ENCODE measurements at places on chromosomes 3 and 15. TPM values are rescaled to one million over a fixed set of nuclear protein-coding genes. Genes with fewer than 3 reads are reported as not detected.

DNA sequence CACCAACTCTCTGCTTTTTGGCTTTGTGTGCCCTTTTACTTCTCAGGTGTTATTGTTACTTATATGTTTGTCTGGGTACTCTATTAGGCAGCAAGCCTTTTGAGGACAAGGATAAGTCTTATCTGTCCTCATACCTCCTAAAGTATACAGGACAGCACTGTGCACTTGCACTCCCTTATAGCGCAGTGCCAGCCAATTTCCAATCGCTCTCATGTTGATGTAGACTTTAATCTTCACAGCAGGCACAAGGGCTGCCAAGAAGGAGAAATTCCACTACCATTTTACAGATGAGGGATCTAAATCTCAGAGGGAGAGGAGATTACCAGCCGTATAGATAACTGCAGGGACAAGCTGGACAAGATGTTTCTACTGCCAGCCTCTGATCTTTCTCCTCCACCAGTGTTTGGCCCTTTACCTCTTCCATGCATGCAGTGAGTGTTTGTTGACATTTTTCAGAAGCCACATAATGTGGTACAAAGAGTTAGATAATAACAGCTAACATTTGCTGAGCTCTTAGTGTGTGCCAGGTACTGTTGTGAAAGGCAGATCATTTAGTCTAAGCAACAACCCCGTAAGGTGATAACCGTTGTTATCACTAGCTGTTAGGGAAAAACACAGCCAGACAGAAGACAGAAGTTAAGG, 30.1 kb downstream of the SST start:
- no peaks in the 10 kb centered on the region for H3K27me3 ChIP-seq
- DNase-seq, result no peak
- H3K27ac ChIP-seq, result no peak overlapping the region

DNA sequence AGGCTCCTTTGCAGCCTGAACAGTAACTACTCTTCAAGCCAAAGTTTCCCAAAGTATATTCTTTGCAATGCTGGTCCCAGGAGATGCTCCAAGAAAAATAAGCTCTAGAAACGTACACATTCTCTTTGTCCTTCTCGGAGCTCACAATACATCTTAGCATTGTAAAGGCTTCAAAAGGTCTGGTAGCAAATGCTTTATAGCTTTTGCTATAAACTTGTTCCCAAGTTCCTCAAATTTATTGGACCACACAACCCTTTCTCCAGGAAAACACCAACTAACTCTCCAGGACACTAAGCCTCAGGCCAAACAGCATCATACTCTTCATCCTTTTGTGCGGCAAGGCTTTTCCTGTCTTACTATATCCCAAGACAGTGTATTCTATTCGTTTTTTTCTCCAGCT, 455.6 kb upstream of the PROK2 start:
- no peaks in the 10 kb centered on the region for H3K36me3 ChIP-seq
- H3K27me3 ChIP-seq, result no peaks in the 10 kb centered on the region
- no peaks in the 10 kb centered on the region for H3K4me1 ChIP-seq
- no peak for DNase-seq

GRCh38 chr15:92682741-92683510, 27.4 kb upstream of the FAM174B start:
- peaks cover 24% of the 10 kb centered on the region for H3K4me1 ChIP-seq
- no peaks in the 10 kb centered on the region for H3K36me3 ChIP-seq
- peak; percentile 69 for DNase-seq
- no peak overlapping the region for H3K27ac ChIP-seq

Gene PLSCR5
- not detected for polyA plus RNA-seq

All from lung (tissue), 17 donors.